ENCODE measurements at places on chromosomes 7 and 10.
A peak's percentile ranks its signal among the peaks of the same experiment; 100 is the strongest.

- no peak for DNase-seq
Measured at GRCh38 chr10:37439826-37440225, 314.4 kb downstream of the ANKRD30A start.

DNA sequence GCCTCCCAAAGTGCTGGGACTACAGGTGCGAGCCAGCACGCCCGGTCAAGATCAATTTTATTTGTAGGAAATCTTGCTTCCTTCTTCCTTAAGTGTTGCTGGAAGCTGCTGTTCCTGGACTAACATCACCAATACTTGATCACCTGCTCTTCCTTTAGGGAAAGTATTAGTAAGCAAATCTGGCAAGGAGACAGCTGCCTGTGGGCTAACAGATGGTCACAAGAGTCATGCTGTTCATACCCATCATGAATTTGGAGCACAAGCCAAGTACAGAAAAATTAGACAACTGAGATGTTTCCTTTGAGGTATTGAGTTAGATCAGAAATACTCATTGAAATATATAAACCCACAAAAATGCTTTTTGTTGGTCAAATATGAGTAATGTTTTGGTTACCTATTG, 27.9 kb downstream of the BAIAP2L1 start:
- peak; percentile 91 for DNase-seq

DNA sequence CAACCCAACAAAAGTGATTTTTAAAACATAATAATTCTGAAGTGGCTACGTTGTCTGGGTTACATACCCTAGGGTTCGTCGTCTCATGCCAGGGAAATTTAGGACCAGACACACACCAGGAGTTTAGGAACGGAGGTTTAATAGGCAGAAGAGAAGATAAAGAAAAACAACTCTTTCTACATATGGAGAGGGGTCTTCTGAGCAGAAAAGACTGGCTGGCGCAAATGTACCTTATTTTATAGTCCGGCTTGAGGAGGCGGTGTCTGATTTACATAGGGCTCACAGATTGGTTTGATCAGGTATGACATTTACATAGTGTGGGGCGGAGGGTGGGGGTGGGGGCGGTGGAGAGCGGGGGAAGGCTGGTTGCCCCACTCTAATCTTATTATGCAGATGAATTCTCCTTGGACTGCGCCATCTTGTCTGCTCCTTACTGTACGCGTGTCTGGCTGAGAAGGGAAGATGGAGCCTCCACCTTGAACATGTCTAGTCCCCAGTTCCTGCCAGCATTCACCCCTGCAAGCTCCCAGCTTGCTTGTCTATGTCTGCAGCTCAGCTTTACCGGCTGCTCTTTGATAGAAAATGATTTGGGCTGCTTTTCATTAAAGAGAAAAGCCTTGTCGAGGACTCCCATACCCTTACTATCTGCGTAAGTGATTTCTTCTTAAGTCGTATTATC, 98.7 kb downstream of the RALA start:
- DNase-seq = no peak

DNA sequence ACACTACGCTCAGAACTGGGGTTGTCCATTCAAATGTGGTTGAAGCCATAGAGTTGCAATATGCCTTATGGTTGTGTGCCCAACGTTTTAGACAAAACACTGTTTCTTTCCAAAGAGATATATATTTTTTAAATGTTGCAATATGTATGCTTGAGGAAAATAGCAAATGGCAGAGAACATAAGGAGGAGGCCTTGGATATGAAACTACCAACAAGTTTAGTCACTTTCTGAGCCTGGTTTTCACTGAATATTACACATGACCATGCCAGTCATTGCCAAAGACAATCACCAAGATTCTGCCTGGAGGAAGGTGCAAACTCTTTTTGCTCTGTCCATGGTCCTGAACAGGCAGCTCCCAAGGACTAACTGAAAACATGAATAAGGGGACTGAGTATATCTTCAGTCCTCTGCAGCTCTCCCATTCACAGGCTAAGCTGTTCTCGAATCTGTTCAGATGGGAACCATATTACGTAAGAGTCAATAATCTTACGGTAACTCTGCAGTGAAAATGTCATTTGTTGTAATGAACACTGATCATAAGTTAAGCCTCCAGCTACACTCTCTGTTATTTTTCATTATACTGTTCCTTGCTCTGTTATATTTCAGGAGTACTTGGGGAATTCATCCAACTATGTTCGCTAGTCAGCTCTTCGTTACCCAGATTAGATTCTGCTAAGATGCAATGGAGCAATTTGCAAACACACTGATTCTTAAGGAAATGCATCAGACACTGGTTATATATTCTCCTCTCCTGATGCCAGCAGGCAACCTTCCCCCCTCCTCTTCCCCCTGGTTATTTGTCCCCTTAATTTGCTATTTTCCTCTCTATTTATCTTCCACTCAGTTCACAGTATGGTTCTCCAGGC, 90.7 kb upstream of the C1QL3 start:
- DNase-seq = peak; percentile 13

DNA sequence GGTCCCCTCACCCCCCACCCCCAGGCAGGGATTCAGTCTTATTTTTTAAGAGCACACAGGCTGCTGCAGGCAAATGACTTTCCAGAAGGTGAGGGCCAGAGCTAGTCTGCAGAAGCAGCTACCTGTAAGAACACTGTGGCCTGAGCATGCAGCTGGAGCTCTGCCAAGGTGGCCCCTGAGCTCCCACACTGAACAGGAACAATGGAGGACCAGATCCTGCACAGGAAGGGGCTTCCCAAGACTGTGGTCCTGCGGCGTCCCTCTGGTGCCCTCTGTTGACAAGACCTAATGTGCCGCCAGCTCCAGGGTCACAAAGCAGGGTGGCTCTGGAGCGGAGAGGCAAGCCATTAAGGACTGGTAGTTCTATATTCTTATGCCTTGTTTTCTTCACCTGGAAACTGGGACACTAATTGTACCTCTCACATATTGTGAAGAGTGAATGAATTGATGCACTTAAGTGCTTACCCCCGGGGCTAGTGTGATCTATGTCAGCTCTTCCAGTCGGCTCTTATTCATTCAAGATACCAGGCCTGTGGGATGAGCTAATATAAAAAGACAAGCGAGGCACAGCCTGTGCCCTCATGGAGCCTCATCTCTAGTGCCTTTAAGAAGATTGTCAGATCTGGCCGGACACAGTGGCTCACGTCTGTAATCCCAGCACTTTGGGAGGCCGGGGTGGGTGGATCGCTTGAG, 8.0 kb upstream of the BEND7 start:
- peak; percentile 5 for DNase-seq

GRCh38 chr7:121313793-121314676, 14.8 kb upstream of the WNT16 start:
- peak; percentile 49 for DNase-seq
